Stimulated activated CD4-positive, alpha-beta T cell treated with anti-CD3 and anti-CD28 coated beads, Interleukin-1b, Interleukin-23, amount 100 ng/mL, for 4 hours (primary cell): ENCODE measurements at places on chromosomes 12 and 14.

- DNase-seq = no peak
These were observed 496.9 kb upstream of the TMEM132C start for GRCh38 chr12:127770118-127770517.

GRCh38 chr14:90491911-90492531, 95.2 kb downstream of the CALM1 start:
- DNase-seq = no peak

DNA sequence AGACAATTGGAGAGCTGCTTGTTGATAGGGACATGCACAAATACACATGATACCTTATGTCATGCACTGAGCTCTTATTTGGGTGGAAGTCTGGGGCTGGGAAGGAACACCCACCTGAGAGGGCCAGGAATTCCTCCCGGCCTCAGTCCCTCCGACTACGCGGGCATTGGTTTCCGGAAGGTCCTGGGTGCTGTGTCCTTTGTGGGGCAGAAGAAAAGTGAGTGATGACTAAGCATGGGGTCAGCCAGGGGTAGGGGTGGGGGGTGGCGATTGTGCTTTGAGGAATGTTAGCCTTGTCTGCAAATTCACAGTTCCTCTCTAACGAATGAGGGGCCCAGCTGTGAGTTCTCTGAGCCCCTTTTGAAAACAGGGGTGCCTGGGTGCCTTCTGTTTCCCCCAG, 798 bp downstream of the CELA1 start:
- DNase-seq = no peak

DNA sequence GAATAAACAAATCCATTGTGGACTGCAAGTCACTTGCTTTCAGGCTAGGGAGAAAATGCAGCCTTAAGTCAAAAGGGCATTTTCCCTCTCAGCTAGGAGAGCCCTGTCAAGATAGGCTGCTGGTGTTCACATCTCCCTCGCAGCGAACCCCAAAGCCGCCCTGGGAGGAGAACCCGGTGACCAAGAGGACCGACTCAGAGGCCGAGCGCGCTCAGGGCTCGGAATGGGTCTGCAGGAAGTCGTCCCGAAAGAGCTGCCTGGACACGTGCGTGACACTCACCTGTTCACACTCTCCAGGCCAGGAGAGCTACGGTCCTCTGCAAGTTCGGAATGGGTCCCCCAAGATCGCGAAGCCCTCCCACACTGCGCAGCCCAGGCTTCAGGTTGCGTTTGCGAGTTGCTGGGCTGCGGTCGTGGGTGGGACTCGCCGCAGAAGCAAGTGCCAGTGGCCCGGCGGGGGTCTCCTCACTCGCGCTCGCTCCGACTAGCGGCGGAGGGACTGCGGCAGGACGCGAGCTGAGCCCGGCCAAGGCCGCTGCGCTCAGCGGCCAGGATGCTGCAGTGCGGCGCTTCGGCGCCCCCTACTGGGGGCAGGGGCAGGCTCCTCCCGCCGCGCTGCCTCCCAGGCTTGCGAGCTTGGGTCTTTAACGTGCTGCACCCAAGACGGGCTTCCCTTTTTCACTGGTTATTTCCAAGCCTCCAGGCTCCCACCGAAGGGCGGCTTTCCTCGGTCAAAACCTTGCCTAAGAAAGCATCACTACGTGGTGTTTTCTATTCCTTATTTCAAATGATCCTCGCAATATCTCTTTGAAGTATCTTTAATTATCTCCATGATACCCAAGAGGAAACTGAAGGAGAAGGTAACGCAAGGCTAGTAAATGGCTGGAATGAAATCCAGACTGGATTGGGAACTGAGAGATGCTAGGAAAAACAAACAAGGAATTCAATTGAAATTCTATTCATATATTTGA, at the start of gene RERG:
Gene RERG (minus strand): TSS at position 503 of the 971 bp plus-strand sequence. CDS start 3,928 bp downstream, outside the sequence.
- peak; percentile 54 for DNase-seq

- no peak for DNase-seq
These were observed 162.2 kb upstream of the TMTC1 start for GRCh38 chr12:29945904-29946303.

GRCh38 chr12:3038926-3039510, 38.2 kb upstream of the TSPAN9 start:
- no peak for DNase-seq

DNA sequence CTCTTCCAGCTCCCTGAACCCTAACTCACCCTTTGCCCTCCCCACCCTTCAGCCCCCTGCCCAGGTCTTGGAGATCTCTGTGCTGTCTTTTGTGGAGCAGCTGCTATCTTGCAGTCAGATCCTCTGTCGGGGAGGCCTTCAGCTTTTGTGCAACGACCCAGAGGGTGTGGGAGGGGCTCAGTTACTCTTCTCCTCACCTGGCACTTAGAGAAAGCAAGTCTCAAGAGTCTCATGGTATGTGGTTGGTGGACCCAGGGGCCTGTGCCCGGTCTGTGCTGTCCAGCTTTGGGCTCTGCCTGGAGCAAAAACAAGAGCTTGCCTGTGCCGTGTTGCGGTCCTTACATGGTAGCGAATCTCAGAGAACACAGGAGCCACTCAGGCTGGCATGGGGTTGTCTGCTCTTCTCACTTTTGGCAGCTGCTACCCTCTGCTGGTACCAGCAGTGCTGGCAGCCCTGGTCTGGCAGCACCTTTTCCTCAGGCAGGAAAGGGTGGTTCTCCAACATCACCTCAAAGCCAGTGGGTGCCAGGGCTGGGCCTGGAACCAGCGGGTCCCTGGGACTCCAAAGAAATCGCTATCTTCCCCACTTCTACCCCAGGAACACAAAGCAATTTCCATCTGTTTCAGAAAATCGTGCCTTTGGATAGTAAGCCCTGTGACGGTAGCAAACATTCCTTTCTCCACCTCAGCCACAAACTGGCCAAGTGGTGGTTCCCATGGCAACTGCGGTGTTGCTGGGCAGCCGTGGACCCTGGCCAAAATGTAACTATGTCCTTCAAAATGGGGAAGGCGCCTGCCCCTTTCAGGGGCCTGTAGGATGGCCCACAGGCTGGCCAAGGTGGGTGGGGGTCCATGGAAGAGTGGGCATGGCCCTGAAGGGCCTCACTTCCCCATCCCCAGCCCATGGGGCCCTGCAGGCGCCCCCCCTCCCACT, 90.0 kb downstream of the RIN3 start:
- peak; percentile 18 for DNase-seq

GRCh38 chr12:26032290-26032689, 73.8 kb downstream of the RASSF8 start:
- DNase-seq = no peak

DNA sequence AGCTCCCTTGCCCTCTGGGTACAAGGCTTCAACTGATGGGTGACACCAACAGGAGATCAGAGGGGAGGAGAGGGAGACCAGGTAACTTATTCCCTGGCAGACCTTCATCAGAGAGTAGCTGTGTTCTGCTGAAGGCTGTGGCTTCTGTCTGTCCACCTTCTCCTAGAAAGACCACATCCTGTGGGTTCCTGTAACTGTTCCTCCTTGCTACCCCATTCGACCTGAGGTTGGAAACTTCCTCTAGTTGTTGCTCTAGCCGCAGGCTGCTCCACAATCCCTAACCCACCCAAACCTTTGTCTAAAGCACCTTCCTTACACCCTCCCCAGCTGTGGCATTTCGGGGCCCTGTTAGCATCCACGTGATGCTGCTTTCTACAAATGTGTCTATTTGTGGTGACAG, 454.2 kb downstream of the DPF3 start:
- DNase-seq = no peak

GRCh38 chr12:84969226-84969625, 56.6 kb upstream of the SLC6A15 start:
- DNase-seq = no peak

- no peak for DNase-seq
These were observed 29.5 kb downstream of the NINJ2 start for GRCh38 chr12:633731-634130.

- DNase-seq = no peak
These were observed 135.7 kb downstream of the PPM1H start for GRCh38 chr12:62799126-62799736.

- DNase-seq = peak; percentile 79
These were observed 1079.4 kb downstream of the TMEM121 start for GRCh38 chr14:106605548-106606448.

GRCh38 chr12:46303039-46303666, 34.3 kb upstream of the SLC38A1 start:
- peak; percentile 4 for DNase-seq

GRCh38 chr12:48954841-48955501, 2.3 kb downstream of the ARF3 start:
- no peak for DNase-seq

- DNase-seq = no peak
These were observed 390.8 kb downstream of the MED13L start for GRCh38 chr12:115886666-115887065.

DNA sequence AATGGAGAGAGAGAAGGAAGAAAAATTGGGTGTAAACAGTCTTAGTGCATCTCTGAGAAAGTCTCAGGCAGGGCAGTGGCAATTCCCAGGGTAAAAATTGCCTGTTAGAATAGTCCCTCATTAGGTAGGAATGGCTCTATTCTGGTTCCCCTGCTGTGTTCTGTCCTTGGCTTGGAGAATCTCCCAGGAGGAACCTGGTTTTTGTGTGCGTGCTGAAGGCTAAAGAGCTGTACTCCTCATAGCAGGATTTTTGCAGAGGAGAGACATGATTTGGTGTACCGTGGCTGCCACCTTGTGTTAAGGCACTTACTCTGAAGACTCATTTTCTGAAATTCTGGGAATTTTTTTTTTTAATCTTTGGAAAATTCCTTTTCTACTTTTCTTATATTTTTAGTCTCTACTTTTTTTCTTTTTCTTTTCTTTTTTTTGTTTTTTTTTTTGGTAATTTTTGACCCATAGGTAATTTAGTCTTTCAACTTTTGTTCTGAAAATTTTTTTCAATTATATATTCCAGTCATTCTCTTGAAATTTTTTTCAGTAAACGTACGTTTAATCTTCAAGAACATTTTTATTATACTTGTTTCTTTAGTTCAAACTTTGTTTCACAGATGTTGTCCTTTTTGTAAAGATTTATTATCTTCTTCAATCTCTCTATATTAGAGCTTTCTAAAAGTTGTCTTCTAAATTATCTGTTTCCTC, 63.8 kb downstream of the FBXO33 start:
- peak; percentile 0 for DNase-seq

GRCh38 chr12:7937833-7938506, 2.0 kb upstream of the SLC2A3 start:
- DNase-seq = no peak

GRCh38 chr12:1922985-1923384, 4.5 kb upstream of the CACNA2D4 start:
- DNase-seq = no peak

- no peak for DNase-seq
These were observed 1.8 kb downstream of the PITPNM2 start for GRCh38 chr12:123149088-123149487.

- no peak for DNase-seq
These were observed 195.6 kb upstream of the FLRT2 start for GRCh38 chr14:85334316-85334715.

DNA sequence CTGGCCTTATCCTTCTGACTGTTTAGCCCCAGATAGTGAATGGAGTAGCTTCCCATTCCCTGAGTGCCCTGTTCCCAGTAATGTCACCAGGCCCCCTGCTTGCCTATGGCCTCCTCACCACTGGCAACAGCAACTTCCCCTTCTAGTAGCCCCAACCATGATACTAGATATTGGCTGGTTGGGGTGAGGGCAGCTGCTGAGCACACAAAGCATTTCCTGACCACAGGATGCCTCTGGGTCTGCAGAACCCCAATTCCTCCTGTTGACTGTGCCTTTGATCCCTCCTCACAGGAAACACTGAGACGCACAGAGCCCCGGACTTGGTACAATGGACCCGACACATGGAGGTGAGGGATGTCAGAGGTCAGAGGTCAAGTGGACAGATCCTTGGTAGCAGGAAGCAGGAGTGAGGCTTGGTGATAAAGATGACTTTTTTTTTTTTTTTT, 597 bp downstream of the SOAT2 start:
- no peak for DNase-seq

DNA sequence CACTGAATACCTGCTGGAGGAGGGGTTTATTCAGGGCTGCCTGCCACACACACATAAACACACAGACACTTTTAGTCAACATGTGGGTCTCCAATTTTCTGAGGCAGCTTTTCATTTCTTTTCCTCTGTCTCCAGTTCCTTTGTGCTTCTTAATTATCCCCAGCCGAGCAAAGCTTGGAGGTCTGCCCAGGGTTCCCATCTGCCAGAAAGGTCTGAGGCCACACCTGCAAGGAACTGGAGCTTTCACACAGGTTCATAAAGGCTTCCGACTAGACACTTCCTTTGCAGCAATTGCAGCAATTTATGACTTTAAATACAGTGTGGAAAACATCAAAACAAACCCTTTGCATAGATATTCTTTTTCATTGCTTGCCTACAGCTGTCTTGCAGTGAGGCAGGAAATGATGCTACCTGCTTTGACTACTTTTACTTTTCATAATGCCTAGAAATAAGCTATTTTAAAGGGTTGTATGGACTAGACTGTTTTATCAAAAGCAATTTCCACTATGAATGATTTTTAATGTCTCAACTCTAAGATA, 1318.9 kb downstream of the AACS start:
- DNase-seq = no peak

DNA sequence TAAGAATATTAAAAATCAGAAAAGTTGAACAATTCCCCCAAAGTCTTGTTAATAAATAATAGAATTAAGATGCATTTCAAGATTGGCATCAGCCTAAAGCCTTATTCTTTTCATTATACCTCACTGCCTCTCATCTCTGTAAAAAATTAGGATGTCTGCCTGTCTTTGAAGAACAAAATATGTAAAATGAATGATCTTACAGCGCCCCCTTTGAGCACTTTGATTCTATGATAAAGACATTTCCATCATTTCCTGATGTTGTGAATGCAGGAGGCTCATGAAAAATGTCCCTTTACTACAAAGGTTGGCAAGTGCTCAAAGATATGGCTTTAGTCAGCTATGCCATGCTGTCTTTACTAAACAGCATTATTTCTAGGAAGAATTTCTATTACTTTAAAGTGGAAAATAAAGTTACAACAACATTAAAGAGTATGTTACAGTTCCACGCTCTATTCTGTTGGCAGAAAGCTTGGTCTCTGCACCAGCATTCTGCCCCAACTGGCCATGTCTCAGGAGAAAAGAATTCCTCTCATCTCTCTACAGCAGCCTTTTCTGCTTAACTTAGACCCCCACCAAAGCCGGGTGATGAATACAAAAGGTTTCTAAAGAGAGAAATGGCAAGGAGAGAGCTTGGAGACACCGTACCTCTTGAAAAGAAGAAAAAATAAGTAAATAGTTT, 95.1 kb downstream of the LLPH start:
- DNase-seq = no peak

DNA sequence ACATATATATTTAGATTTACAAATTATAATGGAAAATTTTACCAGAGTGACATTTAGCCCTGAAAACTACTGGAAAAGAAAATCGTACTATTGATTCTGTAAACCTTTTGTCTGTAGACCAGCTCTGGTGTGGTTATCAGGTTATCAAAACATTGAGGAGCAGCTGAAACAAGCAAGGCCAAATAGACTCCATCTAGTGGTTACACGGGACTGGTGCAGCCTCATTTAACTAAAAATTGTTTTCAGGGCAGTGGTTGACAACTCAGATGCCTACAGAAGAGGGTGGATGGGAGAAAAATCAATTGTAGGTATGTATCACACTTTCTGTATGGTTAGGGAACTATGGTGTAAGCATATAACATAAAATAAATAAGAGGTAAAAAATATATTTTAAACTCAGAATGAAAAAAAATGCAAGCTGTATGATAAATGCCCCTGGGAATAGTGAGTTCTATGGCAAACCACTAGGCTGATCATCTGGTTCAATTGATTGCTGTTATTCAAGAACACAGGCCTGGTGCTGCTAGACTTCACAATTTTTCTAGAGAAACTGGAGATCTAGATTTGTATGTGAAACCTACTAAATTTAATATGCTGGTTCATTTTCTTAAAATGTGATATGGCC, 51.2 kb downstream of the ACSS3 start:
- DNase-seq = no peak
